ENCODE measurements at places on chromosomes 6 and 20. TPM values are rescaled to one million over a fixed set of nuclear protein-coding genes. Genes with fewer than 3 reads are reported as not detected.

DNA sequence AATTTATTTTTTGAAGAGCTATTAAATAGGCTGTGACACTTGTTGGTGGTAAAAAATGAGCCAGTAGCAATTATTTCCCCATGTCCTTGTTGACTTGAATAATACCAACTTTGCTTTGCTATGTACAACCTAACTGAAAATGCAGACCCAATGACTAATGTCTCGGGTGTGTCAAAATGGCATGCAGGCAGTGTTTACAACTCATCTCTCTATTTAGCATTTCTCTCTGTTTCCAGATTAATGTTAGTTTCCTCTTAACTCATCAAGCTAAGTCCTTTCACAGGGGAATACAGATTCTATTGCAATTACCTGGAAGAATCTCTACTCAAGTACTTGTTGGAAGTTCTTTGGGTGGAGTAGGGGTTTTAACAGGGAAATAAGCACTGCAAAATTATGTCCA, 504.4 kb downstream of the BCKDHB start:
- no peak for DNase-seq

- no peak for DNase-seq
Measured at GRCh38 chr6:84762220-84763002, 2.0 kb downstream of the TBX18 start.

CCN5 gene
- not detected for total RNA-seq

DUSP15 gene
- total RNA-seq, result 4.5 TPM

GRCh38 chr6:1821513-1822183, 211.9 kb downstream of the FOXC1 start:
- DNase-seq, result no peak

DNA sequence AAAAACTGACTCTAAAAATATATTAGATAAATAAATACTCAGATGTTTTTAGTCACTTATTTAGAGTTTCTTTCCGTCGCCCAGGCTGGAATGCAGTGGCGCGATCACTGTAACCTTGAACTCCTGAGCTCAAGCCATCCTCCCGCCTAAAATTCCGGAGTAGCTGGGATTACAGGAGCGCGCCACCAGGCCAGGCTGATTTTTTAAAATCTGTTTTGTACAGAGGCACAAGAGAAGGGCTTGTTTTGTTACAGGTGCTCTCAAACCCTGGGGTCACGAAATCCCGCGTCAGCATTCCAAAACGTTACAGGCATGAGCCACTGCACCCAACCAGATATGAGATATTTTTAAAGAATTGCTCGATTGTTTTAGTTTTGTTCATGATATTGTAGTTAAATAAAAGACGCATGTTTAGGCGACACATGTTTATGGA, 40.7 kb upstream of the BTN3A2 start:
- DNase-seq, result no peak

DNAAF9 gene
- 11.8 TPM for total RNA-seq

GRCh38 chr6:75222261-75222660, 16.4 kb upstream of the COL12A1 start:
- no peak for DNase-seq
